Activated naive CD4-positive, alpha-beta T cell treated with anti-CD3 and anti-CD28 coated beads, Interleukin-2, amount 50 U/mL, for 72 hours (primary cell): ENCODE measurements at places on chromosomes 6 and 20. TPM values are rescaled to one million over a fixed set of nuclear protein-coding genes. Genes with fewer than 3 reads are reported as not detected.

Gene ALDH8A1
- 3.5 TPM for total RNA-seq

DNA sequence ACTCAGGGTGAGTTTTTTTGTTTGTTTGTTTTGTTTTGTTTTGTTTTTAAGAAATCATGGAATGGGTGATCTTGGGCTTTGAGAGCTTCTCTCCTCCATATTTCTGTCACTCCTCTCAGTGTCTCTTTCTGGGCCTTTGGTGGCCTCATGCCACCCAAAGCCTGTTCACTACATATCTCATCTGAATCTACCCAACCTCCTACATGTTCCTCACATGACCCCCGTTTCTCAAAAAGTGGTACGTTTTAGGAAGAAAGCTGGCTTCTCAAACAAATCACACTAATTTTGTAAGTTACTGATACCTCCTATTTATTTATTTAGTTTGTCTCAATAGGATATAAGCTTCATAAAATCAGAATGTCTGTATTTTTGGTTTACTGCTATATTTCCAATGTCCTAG is 80.0 kb downstream of the SESN1 start:
- no peak for DNase-seq

Gene ZC3H12D
- total RNA-seq: 186 TPM

DNA sequence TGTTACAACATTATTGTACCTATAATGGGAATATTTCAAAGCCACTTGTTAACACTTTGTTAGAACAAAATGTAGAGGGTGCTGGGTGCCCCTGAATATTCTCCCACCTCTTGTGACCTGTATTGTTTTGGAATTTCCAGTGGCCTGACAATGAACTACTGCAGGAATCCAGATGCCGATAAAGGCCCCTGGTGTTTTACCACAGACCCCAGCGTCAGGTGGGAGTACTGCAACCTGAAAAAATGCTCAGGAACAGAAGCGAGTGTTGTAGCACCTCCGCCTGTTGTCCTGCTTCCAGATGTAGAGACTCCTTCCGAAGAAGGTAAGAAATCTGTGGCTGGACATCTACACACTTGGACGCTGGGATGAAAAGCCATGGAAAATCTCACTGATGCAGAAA is 28.9 kb downstream of the PLG start:
- DNase-seq: no peak

- no peak for DNase-seq
Observed at GRCh38 chr6:132695773-132696172, 18.1 kb downstream of the VNN1 start.

Gene PREX1
- total RNA-seq: 30.6 TPM

DNA sequence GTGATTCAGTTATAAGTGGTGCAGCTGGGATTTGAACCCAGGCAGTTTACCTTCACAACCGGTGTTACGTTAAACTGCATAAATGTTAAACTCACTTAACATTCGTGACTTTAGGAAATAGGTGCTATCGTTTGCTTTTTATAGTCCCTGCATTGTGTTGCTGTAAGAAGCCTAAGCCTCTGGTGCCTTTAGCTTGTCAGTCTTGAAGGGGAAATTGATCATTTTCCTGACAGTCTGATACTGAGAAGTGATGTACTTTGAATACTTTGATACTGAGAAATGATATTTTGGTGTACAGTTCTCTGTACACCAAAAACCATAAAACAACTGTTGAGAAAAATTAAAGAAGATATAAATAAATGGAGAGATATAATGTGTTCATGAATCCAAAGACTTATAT is 52.5 kb upstream of the NEDD9 start:
- DNase-seq: no peak

DNA sequence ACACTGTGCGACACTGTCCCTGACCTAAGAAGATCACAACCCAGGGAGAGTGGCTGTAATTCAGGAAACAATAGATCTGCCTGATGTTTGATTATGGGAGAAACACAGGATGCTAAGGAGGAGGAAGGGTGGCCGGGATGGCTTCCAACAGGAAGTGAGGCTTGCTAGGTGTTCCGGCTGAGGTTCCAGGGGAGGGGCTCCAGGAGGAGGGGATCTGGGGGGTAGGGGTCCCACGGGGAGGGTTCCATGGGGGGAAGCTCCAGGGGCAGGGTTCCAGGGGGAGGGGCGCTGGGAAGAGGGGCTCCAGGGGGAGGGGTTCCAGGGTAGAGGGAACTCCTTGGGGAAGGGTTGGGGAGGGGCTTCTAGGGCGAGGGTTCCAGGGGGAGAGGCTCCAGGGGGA is 48.6 kb downstream of the DAAM2 start:
- DNase-seq: no peak
